DMS79 treated with DMSO at 0.1 percent for 48 hours (cell line): ENCODE measurements at places on chromosomes 16 and 17.

DNA sequence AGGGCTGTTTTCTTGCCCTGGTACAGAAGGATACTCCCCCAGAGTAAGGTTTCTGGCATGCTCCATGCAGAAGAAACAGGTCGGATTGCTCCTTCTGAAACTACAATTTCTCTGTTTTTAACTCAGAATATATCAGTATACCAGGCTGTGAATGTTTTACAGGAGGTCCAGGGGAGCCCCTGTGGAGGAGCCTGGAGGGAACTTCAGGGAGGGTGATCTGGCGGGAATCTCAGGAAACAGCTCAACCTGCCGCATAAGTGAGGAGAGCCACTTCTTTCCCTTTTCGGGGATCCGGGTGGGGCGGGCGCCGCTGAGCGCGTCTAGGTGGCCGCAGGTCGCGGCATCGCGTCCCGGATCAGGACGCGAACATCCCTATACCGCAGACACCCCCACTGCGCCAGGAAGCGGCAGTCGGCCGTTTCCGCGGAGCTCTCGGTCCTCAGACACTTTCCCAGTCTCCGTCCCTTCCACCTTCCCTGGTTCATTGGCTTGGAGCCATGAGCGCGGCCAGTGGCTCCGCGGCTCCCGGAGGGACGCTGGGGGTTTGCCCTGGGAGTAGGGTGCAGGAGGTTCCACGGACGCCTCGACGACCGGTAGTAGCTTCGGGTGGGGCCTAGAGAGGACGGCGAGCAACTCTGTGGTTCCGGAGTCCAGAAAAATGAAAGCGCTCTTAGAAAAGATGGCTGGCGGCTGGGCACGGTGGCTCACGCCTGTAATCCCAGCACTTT lies 3.1 kb upstream of the ZNF764 start:
- DNase-seq = no peak

DNA sequence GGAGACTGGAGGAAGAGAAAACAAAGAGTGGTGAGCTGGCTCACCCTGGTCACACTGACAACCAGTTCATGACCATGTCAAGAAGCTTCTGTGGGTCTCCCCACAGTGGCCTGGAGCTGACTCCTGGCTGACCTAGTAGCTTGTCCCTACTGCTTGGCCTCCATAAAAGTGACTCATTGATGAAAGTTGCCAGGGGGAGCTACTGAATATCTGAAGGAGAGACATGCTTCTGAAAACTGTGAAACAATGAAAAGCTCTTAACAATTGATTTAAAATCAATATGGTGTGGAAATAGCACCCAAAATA lies 22.0 kb downstream of the SMPD3 start:
- DNase-seq = no peak

DNA sequence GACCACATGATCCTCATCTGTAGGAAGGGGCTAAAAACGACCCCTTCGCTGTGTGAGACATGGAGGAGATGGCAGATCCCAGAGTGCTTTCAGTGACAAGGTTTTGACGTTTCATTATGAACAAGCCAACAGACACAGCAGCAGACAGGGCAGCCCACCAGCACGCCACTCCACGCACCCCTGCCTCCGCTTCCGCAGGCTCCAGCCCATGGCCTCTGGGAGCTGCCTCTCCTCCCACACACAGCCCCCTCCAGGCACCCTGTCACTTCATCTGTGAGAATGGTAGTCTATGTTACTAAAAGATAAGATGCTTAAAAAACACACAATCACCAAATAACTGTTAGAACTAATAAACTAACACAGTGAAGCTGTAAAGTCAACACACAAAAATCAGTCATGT lies 12.3 kb upstream of the ADCY7 start:
- DNase-seq = no peak

DNA sequence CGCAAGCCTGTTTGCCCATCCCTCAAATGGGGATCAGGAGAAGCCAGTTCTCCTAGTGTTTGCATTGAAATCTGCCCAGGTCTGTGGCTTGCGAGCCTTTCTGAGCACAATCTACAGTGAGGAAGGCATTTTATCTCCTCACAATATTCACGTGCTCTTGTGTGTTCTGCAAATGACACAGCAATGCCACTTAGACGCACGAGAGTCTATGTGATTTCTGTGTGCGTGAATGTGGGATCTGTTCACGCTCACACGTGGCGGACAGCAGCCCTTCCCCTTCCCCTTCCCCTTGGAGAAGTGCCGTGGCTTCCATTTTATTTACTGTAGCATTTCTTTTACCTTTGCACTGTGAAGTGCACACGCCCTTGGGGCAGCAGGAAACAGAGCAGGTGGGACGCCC lies 17.7 kb upstream of the CBFA2T3 start:
- DNase-seq = no peak

- no peak for DNase-seq
Measured at GRCh38 chr17:77948690-77949114, 9.8 kb upstream of the TNRC6C start.

DNA sequence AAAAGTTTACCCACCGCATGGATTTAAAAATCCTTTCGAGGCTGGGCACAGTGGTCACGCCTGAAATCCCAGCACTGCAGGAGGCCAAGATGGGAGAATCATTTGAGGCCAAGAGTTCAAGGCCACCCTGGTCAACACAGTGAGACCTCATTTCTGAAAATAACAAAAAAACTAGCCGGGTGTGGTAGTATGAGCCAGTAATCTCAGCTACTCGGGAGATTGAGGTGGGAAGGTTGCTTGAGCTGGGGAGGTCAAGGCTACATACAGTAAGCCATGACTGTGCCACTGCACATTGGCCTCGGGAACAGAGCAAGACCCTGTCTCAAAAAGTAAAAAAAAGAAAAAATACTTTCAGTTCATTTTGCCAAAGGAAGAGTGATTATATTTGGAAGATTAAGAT lies 12.7 kb downstream of the GNA13 start:
- DNase-seq = no peak

DNA sequence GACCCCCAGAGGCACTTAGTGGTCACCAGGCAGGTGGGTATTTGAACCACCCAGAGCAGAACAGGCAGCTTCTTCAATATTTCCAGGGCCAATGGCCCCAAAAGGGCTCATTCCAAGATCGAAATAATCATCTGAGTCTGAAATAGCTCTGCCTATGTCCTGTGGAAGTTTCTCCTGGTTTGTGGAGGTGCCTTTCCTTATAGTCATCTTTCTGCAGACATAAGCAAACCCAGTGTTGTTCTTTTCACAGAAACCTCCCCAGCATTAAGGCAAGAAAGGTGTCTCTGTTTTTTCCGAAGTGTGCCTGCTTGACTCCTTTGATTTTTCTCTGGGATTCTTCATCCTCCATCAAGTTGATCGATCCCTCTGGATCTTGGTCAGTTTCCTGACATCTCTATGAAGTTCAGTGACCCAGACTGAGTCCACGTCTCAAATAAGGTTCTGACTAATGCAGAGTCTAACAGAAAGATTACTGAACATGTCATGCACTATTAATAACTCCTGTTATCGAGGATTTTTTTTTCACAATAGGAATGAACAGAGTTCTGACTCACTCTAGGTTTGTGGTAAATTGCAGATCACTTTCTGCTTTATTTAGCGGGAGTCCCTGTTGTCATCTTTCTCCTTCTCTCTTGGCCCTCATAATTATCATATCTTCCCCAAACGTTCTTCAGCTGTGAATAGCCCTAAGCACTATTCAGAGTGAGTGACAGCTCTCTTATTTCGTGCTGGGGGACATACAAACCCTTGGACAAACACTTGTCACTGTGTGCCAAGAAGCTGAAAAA lies 1.5 kb downstream of the LRRC3C start:
- no peak for DNase-seq

- no peak for DNase-seq
Measured at GRCh38 chr17:45031231-45032173, 19.9 kb downstream of the DCAKD start.

- peak; percentile 74 for DNase-seq
Measured at GRCh38 chr16:85227084-85227945, 115.0 kb upstream of the CIBAR2 start.

GRCh38 chr16:20673882-20674683 lies 23.4 kb downstream of the ACSM1 start:
- peak; percentile 31 for DNase-seq

- DNase-seq = no peak
Measured at GRCh38 chr17:74938194-74938950, 2.7 kb downstream of the OTOP3 start.

GRCh38 chr16:66081775-66082366 lies 284.6 kb upstream of the CDH5 start:
- no peak for DNase-seq

- DNase-seq = no peak
Measured at GRCh38 chr16:79843631-79844043, 243.1 kb upstream of the MAF start.

DNA sequence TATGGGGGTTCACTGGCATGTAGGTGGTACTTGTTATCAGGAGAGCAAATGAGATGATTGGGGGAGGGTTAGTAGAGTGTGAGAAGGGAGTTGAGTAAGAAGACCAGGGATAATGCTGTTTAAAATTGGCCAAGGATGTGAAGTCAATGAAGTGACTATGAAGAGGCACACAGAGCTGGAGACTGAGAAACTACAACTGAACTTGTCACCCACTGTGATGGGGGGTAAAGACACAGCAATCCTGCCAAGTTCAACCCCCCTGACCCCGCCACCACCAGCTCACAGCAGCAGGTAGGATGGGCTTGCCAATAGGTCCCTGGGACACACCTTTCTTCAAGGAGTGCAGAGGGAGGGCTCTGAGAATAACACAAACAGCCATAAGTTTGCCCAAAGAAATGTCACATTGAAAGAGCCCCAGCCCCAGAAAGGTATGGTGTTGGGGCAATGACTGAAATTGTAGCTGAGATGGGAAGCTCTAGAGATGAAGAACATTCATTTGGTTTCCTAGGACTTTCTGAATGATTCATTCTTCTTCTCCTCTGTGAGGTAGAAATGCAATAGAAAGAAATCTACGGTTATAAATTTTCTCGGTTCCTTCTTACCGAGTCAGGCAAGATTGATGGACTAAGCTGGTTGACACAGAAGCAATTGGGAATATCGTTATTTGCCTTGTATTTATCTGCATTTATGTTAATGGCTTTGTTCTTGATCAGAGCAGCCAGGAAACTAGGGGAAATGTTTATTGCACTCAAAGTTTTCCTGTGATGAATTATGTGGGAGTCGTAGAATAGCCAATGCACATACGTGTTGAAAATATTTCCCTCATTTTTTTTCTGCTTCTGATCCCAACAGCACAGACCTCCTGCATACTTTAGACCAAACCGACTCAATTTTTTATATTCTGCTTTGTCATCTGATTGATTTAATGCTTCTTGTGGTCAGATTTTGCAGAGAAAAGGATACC lies 595.2 kb upstream of the CDH11 start:
- no peak for DNase-seq

GRCh38 chr17:82875407-82875856 lies 35.6 kb upstream of the ZNF750 start:
- peak; percentile 18 for DNase-seq

- DNase-seq = peak; percentile 50
Measured at GRCh38 chr17:78112518-78113471, 15.8 kb downstream of the TMC6 start.

DNA sequence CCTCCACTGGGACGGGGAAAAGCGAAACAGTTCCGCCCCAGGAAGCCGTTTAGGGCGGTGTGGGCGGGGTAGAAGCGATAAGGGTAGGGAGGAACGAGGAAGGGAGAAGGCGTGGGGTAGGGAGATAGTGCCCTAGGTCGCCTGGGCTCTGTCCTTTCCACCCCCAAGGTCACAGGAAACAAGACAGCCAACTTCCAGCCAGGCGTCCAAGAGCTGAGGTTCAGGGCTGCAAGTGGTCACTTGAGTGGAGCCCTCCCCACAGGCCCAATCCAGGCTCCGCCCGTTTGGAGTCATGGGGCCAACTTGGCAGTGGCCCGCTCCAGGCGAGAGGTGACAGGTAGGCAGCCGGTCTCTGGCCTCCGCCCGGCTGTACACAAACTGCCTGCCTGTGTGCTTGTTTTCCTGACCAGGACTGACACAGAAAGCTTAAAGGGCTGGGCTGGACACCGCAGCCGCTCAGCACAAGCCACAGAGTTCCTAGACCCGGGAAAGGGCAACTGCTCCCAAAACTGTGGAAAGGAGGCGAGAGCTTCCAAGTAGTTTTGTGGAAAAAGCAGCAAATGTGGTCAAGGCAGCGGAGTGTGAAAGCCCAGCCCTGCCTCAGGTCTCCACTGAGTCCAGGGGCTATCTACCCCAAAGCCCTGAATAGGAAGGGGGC lies at the start of gene RILP:
TSS of gene RILP (minus strand) at position 23 of the 658 bp plus-strand sequence. CDS start 62 bp downstream, outside the sequence.
- DNase-seq = no peak

DNA sequence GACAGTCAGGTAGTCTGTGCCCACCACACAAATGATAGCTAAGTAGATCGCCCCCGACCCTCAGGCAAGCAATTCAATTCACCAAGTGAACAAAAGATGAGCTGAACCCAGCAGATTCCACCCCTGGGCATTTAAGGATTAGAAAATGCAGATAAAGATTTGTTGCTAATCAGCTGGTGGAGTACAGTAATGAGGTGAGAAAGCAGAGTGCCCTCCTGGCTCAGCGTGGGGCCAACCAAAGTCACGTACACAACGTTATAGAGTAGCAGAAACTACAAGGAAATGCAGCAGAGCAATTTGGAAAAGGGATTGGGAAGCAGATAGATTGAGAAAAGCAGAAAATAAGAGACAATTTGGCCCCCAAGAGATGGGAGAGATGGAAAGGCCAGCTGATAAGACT lies 91.2 kb downstream of the SOX9 start:
- no peak for DNase-seq

GRCh38 chr16:4613636-4614570 lies 785 bp downstream of the UBALD1 start:
- DNase-seq = peak; percentile 5

DNA sequence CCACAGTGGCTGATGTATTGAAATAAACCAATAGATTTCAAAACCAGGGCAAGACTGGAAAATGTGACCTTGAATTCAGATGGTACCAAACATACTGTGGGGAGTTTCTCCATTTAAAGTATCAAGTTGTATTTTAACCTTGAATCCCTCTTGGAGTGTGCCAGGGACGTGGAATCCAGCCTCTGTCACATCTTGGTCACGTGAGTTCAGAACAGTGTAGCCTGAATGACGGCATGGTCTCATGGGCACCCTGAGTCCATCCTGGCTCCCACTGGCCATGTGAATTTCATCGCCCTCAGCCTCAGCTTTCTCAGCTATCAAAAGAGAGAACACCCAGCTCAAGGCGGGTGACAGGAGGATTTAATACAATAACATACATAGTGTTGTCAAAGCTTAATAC lies 6.8 kb downstream of the ZNF771 start:
- DNase-seq = no peak

- DNase-seq = no peak
Measured at GRCh38 chr17:74558882-74559519, 8.3 kb downstream of the CD300H start.

DNA sequence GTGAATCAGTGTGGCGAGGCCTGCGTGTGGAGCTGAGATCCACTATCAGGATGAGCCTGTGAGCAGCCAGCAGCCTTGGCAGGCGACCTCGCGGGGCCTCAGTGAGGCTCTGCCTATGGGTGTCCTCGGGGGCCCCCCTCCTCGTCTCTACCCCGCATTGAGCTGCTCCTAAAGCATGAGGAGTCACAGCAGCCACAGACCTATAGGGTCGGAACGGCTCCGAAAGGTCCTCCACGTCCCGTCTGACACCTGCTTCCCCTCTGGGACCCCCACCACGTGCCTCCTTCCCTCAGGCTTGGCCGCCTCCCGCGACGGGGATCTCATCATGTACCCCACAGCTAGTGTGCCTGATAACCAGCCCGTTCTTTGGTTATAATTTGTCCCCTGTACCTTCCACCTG lies 28.8 kb downstream of the GRIN2C start:
- DNase-seq = no peak
